ENCODE measurements at places on chromosomes 2 and 18.
A peak's percentile ranks its signal among the peaks of the same experiment; 100 is the strongest.

GRCh38 chr18:79484661-79485621, 89.2 kb downstream of the NFATC1 start:
- peak; percentile 60 for DNase-seq

DNA sequence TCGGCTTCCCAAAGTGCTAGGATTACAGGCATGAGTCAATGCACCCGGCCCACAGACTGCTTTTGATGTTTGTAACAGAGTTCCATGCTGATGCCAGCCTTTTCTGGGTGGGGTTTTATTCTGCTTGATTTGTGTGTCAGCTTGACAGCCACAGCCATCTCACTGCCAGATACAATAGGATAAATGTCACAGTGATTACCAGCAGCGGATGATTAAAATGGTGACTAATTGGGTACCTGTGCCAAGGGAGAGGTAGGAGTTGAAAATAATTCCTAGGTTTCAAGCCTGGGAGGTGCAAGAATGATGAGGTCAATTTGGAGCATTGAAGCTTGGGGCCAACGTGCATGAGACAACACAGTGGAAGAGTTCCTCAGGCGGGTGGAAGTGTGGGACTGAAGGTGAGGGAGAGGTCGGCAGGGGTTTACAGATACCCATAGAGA, 39.4 kb downstream of the SH2D6 start:
- no peak for DNase-seq

GRCh38 chr2:151237422-151238025, 24.1 kb downstream of the RBM43 start:
- no peak for DNase-seq

GRCh38 chr2:213265679-213266078, 18.6 kb upstream of the SPAG16 start:
- no peak for DNase-seq

GRCh38 chr2:86027922-86028765, 77.5 kb downstream of the POLR1A start:
- peak; percentile 25 for DNase-seq
